ENCODE measurements at places on chromosomes 2 and 18. TPM values are rescaled to one million over a fixed set of nuclear protein-coding genes. Genes with fewer than 3 reads are reported as not detected.

The ARHGAP28 gene
- 23.9 TPM for total RNA-seq

GRCh38 chr2:122643725-122644329 lies 888.4 kb downstream of the TSN start:
- DNase-seq = peak; percentile 76

GRCh38 chr2:121257480-121257840 lies 27.5 kb downstream of the TFCP2L1 start:
- no peak for DNase-seq

GRCh38 chr2:230299618-230300017 lies 27.4 kb upstream of the SP140L start:
- DNase-seq = no peak

The TP53I3 gene
- total RNA-seq = 59.4 TPM

DNA sequence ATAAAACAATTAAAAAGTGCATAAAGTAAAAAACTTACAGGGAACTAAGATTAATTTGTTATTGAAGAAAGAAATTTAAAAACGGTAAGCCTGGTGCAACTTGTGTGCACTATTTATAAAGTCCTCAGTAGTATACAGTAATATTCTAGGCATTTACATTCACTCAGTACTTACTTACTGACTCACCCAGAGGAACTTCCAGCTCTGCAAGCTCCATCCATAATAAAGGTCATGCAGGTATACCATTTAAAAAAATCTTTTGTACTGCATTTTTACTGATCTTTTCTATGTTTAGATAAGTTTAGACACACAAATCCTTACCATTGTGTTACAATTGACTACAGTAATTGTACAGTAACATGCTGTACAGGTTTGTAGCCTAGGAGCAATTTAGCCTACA lies 51.5 kb upstream of the NXPH2 start:
- DNase-seq = no peak

- DNase-seq = no peak
Measured at GRCh38 chr18:56035546-56035945, 447.6 kb upstream of the TCF4 start.

- no peak for DNase-seq
Measured at GRCh38 chr2:240725671-240726070, 34.0 kb downstream of the AQP12A start.

- DNase-seq = no peak
Measured at GRCh38 chr2:101830555-101830954, 133.0 kb downstream of the MAP4K4 start.

The GNLY gene
- total RNA-seq = not detected

- peak; percentile 89 for DNase-seq
Measured at GRCh38 chr2:229586746-229587705, 127.3 kb downstream of the DNER start.

DNA sequence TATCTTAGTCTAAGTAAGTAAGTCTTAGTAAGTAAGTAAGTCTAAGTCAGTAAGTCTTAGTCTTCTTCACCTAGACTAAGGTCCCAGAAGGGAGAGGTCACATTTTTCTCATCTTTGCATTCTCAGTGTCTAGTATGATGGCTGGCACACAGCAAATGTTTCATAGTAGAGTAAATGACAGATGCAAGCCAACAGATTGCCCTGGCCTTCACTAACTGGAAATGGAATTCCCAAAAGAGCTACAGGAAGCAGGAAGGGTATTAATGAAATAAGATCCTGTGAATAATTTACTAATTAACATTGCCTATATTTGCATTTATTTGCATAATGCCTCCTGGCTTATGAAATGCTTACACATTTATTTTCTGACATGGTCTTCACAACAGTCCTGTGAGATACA lies 221.6 kb downstream of the RAD51AP2 start:
- DNase-seq = no peak

DNA sequence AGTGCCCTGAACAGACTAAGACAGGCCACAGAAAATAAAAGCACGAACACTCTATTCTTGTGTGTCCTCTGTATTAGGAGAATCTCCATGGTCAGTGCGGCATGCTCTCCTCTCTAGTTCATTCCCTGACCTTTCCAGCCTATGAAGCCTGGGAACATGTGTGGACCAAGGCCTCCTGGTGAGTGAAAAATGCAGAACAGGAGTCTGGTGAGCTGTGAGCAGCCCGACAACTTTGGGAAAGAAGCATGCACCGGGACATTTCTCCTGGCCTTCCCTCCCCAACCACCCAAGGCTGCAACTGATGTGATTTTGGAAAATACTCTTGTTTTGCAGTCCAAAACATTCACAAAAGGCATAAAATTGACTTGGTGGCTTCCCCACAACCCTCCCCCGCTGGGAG lies 878.3 kb upstream of the ID2 start:
- peak; percentile 55 for DNase-seq

DNA sequence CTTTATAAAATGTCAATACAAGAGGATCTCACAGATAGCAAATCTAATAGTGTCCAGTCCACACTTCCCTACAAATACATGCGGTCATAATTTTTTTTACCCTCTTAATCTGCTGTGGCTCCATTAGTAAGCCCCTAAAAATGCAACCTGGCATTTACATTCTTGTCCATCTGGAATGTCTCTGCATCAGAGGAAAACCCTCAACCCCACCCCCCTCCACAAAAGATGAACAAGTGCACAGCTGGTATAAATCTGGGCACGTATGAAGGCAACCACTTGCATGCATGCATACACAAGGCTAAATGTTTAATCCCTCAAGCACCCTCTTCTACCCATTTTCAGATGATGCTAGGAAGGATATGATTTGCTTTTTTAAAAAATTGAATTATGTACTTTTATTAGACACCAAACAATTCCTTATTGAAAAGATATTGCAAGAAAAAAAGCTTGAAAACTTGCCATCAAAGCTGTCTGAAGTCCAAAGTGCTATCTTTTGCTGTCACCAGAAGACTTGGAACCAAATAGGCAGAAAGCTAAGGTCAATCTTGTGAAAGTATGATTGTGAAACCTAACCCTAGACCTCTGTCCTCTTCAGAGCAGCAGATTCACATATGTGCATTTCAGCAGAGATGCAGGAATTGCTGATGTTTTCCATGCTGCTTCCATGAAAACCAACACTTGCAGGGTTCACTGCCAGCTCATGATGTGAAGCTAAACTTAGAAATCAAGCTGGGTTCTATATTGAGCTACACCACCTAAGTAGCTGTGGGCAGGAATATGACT lies 39.0 kb downstream of the IRS1 start:
- DNase-seq = no peak

- DNase-seq = no peak
Measured at GRCh38 chr18:47166294-47166693, 9.9 kb downstream of the IER3IP1 start.

GRCh38 chr2:59276033-59276432 lies 1034.9 kb upstream of the FANCL start:
- no peak for DNase-seq

The C18orf54 gene
- total RNA-seq = 1.8 TPM

The INHBB gene
- under 0.01 TPM for total RNA-seq

GRCh38 chr2:165633431-165633830 lies 160.6 kb downstream of the GALNT3 start:
- DNase-seq = no peak

- DNase-seq = no peak
Measured at GRCh38 chr2:99607454-99607853, 117.6 kb upstream of the REV1 start.

DNA sequence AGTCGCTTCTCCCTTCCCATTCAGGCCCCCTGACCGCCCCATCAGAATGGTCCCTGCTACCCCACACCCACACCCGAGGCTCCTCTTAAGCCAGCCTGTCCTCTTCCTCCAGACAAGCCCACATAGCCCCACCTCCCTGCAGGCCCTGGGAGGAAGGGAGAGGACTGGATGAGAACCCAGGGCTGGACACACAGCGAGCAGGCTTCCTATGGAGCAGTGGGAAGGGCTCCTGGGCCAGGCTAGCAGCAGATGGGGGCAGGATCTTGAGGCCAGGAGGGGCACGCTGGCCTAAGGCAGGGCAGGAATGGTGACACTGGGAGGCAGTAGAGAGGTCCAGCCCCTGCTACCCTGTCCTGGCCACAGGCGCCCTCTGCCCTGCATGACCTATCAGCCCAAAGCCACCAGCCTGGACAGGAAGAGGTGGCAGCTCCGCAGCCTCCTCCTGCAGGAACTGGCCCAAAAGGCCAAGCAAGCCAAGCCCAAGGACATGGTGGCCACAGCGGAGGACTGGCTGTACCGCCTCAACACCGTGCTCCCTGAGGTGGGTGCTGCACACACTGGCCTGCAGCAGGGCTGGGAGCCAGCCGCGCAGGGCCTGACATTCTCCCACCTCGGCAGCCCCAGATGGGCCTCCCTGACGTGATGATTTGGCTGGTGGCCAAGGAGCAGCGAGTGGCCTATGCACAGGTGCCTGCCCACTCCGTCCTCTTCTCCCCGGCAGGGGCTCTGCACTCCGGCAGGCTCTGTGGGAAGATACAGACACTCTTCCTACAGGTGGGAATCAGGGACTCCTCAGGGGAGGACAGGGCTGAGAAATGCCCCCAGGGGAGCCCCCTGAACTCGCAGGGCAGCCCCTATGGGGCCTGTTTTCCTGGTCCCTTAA lies 43.3 kb downstream of the FER1L5 start:
- DNase-seq = peak; percentile 86
